ENCODE measurements at places on chromosomes 6 and 20.

DNA sequence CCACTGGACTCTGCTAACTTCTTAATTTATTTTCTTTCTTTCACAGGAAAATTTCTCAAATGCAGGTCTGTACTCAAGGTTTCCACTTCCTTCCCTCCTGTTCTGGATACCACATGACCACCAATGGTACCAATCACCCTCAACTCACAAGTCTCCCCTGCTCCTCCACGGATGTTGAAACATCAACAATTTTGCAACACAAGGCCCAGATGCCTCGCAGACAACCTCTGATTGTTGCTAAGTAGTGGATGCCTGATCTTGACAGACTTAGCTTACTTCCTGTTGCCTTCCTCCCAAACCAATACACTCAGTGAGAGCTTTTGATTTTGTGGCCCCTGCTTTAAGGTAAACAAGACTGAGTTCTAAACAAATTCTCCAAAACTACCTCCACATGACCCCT lies 146.6 kb downstream of the FRK start:
- DNase-seq, result no peak

DNA sequence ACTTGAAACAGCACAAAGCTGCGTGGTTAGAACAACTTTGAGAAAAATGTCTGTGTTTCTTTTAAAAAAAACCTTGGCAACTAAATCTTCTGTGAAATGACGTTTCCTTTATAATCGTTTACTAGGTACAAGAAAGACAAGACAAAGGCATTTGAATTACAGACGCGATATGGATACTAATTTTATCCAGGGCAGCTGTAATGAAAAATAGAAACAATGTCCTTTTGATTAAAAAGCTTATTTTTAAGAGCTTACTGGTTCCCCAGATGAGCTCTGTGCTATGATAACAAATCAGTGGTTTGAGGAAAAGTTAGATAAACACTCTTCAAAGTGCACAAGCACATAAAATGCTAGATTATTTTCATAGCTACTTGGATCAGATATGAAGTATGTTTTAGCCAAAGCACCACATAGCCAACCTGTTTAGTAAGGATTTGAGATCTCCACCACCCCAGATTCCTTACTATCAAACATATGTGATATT lies 1.6 kb upstream of the SYNCRIP start:
- DNase-seq, result no peak

GRCh38 chr6:106572436-106572835 lies 56.9 kb downstream of the RTN4IP1 start:
- no peak for DNase-seq

GRCh38 chr20:8153281-8153908 lies 21.3 kb downstream of the PLCB1 start:
- DNase-seq, result no peak

DNA sequence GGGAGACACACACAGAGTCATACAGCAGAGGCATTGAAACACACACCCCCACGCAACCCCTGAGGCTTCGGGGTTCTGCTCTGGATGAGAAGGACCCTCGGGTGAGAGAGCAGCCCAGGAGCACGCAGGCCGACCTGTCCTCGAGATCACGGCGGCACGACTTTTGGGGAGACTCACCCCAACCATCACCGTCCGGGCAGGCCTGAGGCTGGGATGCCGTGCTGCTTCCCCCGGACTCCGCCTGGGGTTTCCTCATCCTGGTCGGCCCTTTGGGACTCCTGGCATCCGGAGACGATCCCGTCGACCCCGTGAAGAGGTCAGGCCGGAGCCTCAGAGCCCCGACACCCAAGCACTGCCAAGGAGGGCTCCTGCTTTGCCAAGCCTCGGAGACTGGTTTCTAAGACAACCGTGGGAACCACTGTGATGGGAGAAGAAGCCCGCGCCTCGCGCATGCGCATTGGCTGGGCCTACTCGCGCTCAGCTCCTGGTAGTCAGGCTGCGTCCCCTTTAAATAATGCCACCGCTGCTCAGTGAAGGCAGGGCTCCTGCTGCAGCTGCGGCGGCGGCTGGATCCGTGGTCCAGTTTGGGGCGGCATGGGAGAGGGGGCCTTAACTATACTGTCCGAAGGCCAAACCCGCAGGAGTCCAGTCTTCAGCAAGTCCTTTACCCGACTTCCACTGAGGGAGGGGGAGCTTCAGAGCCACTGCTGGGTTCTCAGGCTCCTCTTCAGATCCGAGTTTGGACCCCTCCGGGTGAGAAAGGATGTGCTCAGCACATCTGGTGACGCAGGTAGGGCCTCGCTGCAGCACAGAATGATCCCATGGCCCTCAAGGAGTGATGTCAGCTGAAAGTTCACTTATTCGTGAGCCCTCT lies 171.4 kb upstream of the ZNF337 start:
- peak; percentile 68 for DNase-seq

DNA sequence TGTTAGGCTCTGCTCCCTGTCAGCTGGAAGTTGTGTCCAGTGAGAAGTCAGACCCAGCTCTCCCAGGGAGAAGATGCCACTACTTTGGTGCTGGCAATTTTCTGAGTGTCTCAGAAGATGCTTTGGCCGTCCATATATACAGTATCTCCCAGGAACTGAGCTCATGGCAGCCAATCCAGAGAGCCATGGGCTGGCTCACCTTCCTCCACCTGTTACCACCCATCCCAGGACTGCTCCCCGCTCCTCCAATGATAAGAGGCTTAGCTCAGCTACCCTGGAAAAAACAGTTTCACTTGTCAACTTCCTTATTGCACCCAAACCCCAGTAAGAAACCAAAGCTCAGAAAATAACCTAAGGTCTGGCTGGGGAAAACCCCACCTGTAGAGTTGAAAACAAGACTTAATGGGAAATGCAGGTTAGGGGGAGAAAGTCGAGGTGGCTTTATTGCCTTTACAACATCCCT lies at the start of gene BNIP5:
Gene BNIP5 (minus strand): TSS at position 110 of the 463 bp plus-strand sequence. CDS start 6,198 bp downstream, outside the sequence.
- no peak for DNase-seq

DNA sequence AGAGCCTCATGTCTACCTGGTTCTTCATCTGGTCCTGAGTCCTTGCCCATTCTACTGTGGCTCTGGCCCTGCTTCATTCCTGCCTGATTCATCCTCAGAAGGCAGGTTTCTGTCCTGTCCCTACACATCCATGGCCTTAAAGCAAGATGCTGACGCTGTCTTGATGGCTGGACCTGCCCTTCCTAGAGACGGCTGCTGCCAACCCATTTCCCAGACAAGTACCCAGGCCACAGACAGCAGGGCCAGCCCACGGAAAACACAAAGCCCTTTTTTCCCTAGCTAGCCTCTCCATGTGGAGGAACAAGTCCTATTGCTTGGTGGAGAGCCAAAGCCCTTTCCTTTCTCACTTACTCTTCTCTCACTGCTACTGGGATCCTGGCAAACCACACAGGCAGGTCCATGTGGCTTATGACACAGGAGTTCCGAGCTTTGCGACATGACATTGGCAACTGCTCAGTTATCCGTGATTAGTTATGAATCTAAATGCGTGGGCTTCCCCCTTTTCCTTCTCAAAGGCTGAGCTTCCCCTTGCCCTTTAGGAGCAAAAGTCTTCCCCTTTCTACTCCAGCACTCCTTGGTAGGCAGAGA lies 72.9 kb downstream of the SLC22A3 start:
- no peak for DNase-seq

GRCh38 chr6:53165293-53165692 lies 16.7 kb upstream of the GCM1 start:
- no peak for DNase-seq

DNA sequence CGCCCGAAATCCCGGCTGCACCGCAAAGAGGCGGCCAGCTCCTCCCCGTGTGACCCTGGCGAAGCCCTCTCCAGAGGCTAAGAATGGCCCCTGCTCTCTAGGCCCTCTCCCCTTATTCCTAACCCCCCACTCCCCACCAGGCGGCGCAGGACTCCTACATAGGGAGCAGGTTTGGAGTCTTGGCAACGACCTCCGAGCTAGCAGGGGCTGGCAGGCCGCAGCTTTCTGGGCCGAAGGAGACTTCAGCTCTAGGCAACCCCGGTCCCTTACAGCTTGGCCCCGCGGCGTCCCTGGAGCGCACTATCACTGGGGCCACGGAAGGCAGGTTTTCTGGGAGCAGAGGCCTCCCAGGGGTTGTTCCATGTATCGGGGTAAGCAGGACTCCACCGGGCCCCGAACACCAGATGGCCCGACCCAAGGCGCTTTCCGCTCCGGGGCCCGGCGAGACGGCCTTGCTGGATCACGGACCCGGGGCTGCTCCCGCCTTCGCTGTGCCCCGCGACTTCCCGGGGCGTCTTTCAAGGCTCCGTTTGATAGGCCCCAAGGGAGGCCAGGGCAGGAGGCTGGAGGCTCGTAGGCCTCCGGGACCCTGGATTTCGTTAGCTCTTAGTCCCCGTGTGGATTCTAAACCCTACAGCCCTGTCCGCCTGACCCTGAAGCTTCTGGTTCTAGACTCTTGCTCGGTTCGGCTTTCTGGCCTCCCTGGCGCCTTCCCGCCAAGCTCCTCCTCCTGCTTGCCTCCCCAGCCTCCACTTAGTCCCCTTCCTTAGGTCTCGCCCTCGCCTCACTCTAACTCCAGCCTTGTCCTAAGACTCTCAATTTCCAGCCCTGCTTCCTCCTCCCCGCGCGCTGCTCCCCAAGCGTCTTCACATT lies 1.9 kb downstream of the SLC32A1 start:
- DNase-seq, result no peak

- no peak for DNase-seq
These were observed 68.6 kb upstream of the FYN start for GRCh38 chr6:111941686-111942330.

DNA sequence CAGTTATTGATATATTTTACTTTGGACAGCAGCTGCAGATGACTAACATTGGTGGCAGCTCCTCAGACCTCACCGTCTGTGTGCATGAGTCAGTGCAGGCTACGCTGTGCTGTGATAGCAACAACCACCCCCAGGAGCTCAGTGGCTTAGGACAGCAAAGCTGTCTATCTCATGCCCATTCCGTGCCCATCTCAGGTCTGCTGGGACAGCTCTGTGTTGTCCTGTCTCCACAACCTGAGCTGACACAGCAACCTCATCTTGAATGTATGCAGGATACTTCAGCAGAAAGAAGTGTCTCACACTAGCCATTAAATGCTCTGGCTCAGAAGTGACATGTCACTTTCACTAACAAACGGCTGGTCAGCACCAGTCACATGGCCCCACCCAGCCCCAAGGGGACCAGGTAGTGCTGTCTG lies 47.7 kb downstream of the BANF2 start:
- DNase-seq, result no peak

GRCh38 chr6:135505648-135506047 lies 8.1 kb upstream of the AHI1 start:
- DNase-seq, result no peak

- DNase-seq, result no peak
These were observed 23.1 kb upstream of the MRGBP start for GRCh38 chr20:62772990-62773844.

GRCh38 chr20:49610691-49611538 lies 43.0 kb upstream of the PTGIS start:
- DNase-seq, result peak; percentile 84

DNA sequence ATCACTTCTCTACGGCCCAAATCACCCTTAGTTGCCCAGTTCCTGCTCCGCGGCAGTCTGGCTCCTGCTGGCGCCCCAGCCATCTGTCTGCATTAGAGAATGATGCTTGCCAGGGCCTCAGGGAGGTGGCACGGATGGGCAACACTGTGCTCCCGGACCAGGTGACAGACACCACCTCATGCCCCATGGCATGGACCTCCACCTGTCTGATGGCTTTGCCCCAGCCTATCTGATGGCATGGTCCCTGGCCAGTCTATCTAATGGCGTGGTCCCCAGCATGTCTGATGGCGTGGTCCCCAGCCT lies 18.8 kb upstream of the MRGBP start:
- DNase-seq, result no peak

DNA sequence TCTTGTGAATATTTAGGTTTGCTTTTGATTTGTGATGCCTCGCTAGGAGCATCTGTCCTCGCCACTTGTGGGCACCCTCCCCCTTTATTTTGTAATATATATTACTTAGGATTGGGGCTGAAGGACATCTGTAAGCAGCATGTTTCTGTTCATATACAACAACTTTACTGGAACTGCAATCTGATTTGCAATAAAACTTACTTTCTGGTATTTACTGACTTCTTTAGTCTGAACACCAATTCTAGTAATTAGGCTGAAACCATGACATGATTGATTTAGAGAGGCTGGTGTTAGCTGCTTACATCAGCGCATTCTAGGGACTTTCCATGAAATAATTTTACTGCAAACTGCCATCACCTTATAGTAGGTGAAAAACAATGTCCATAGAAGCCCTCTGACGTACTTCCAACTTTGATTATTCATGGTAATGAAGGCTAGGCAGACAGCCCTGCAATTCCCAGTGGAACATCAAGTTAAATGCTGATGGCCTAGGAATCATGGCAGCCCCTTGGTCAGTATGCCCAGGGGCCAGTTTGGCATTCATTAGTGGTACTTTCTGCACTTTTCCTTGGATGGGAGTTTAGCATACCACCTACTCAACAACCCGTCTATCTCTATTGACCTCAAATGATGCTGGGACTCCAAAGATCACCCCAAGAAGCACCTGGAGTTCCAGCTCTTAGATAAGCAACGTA lies 132.9 kb upstream of the MCHR2 start:
- no peak for DNase-seq

DNA sequence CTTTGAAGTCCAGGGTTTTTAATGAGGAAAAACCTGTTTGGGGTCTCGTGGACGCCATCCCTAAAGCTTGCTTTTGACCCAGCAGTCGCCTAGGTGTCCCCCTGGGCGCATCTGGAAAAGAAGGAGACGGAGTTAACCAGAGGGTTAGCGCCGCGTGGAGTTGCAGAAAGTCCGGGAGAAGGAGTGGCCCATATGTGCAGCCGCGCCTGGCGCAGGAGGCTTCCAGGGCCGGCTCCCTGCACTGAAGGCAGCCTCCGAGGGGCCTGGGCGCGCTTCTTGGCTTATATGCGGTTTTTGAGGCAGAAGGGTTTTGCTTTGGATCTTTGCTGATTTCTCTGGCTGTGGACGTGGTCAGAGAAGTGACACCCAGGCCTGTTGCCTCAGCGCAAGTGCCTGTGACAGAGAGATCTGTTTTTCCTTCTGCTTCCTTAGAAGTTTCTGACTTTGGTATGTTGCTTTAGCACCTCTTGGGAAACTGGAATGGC lies 987 bp downstream of the TMEM181 start:
- DNase-seq, result no peak

- DNase-seq, result no peak
These were observed 71.0 kb upstream of the CD83 start for GRCh38 chr6:14046476-14047068.

DNA sequence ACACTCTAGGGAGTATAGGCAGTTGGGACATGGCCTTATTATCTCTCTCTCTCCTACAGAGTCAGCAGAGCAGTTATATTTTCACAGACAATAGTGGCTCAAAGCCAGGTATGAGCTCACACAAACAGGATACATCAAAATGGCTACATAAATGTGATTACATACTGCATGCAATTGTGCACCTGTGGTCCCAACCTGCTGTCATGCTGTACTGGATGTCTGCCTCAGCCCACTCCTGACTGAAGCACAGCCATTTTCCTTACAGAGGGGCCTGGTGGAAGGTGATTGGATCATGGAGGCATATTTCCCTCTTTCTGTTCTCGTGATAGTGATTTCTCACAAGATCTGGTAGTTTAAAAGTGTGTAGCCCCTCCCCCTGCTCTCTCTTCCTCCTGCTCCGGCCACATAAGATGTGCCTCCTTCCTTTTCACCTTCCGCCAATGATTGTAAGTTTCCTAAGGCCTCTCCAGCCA lies 37.0 kb upstream of the SAMHD1 start:
- no peak for DNase-seq
